ENCODE measurements at places on chromosomes 4 and X.

- no peak for DNase-seq
Observed at GRCh38 chr4:152776352-152776751, 3.2 kb downstream of the TIGD4 start.

- DNase-seq: no peak
Observed at GRCh38 chr4:9816285-9816684, 34.9 kb downstream of the DRD5 start.

DNA sequence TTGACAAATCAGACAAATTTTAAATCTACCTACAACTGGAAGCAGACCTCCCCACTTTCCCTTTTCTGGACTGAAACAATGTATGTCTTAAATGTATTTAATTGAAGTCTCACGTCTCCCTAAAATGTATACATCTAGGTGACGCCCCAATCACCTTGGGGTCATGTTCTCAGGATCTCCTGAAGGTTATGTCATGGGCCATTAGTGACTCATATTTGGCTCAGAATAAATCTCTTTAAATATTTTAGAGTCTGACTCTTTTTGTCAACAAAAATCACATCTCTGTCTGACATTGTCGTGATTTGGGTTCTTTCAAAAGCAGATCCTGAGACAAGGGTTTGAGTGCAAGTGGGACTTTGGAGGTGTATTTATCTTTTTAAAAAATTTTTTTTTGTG, 26.2 kb upstream of the BOD1L1 start:
- no peak for DNase-seq

- DNase-seq: no peak
Observed at GRCh38 chr4:159242427-159242826, 139.5 kb downstream of the RAPGEF2 start.

GRCh38 chr4:140693562-140693961, 62.6 kb downstream of the TBC1D9 start:
- no peak for DNase-seq

- no peak for DNase-seq
Observed at GRCh38 chr4:168325591-168325990, 7.0 kb upstream of the DDX60 start.

DNA sequence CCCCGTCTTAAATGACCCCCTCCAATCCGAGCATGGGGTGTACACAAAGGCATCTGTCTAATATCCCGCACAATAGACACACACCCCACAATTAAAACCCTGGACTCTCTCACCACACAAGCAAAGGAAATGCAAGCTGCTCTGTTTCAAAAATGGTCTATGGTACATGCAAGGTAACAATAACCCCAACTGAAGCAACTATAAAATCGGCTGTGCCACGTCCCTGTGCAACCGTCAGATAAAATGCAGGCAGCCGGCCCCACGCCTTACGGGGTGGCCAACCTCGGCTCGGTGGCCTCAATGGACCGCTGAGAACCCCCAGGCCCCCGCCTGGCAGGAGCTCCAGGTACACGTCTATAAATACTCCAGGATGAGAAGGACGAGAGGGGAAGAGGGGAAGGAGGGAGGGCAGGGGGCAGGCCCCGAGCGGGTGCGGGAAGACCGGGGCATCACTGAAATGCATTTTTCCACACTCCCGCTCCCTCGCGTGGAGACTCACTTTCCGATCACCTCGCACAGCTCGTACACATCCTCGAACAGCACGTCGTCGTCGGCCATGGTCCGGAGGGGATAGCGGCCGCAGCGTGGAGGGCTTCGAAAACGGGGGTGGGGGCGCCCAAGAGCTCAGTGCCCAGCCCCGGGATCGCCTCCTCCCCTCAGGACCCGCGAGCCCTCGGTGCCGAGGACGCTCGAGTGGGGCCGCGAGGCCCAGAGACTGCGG, 763 bp downstream of the CASK start:
- DNase-seq: peak; percentile 5

DNA sequence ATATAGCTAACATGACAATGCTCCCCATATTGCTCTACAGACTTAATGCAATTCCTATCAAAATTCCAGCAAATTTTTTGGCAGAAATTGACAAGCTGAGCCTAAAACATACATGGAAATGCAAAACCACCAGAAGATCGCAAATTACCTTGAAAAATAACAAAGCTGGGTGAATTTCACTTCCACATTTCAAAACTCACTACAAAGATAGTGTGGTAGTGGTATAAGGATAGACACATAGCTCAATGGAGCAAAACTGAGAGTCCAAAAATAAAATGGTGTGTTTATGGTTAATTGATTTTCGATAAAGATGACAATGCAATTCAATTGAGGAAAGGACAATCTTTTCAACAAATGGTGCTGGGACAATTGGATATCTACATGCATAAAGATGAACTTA, 65.8 kb downstream of the SLC9A7 start:
- DNase-seq: no peak

GRCh38 chrX:790783-791360, 160.3 kb downstream of the SHOX start:
- no peak for DNase-seq

DNA sequence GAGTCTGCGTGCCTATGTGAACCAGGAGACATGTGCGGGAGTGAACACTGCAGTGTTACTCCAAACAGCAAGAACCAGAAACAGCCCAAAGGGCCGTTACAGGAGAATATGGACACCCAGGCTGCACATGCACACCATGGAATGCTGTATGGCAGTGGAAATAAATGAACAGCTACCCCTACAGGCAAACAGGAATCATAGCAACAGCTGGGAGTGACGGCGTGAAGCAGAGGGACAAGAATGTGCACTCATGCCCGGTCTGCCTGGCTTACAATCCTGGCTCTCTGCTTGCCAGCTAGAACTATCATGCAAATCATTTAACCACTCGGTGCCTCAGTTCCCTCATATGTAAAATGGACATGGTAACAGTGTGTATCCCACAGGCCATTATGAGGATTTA, 16.6 kb downstream of the GPKOW start:
- DNase-seq: no peak

DNA sequence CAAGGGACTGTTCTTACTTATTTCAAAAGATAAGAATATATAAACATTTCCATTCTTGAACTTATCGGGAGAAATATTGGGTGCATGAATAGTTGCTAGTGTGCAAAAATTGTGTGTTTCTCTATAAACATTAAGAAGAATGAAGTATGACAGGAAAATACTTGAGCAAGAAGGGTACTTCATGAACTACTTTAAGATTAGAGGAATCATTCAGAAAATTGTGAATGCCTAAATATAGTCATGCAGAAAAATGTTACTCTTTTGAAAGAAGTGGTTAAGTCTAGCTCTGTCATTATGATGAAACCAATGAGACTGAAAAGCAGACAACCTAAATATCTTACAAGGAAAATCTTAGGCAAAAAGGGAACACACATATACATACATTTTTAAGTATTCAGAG, 207.8 kb upstream of the PCDH18 start:
- no peak for DNase-seq

DNA sequence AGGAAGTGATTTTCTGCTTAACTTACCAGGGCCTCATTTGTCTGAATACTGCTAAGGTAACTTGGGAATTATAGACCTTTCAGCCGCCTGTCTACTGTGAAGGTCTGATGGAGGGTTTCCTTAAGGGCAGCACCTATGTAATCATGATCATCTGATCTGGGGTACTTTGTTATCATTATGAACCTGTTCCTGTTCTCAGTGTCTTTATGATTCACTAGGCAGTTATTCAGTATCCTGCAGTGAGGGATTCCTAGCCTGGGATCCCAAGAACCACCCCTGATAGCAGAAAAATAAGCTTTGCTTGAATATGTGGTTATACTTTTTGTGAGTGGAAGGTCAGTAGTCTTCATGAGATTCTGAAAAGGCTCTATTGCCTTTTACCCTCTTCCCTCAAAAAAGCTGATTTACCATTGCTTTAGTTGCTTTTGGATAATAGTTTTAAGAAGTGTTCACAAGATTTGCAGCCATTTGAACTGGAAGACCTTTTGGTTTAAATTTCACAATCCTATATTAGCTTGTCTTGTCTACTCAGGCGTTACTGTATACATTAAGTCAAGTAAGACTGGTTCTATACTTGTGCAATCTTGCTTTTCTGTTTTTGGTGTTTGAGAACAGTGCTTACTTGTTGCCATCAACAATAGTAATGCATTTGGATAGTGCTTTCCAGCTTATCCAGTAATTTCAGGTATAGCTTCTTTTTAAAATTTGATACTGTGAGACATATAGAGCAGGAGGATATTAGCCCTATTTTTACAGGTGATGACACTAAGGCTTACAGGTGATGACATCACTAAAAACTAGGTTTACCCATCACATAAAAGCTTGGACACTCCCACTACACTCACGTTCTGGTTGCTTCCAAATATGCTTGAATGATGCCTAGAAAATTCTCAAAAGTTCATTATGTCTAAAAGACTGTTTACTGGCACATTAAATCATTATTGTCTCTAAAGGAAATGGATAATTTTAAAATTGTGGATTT, 60.0 kb downstream of the FHIP1A start:
- DNase-seq: no peak

DNA sequence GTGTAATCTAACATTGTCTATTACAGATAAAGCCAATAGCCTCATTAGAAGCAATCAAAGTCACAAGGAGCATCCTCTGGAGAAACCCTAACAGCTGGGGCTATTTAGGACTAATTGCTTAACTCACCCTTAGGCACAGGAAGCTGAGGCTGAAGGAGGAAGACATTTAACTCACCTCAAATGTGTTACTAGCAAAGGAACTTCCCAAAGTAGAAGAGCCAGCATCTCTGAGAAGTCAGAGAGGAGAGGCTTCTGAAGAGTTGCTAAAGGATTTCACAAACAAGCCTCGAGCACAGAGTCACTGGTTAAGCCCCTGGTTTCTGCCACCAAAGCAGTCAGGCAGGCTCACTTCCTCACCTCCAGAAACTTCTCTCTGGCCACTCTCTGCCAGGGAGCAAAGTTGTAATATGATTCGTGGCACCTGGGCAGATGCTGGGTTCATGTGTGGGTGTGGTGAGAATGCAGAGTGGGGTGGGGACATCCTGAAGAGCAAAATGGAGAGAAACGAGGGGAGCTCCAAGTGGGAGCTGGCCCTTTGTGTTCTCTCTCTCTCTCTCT, 201.3 kb downstream of the HS6ST2 start:
- no peak for DNase-seq

GRCh38 chr4:105092768-105093167, 53.9 kb upstream of the TET2 start:
- DNase-seq: no peak

DNA sequence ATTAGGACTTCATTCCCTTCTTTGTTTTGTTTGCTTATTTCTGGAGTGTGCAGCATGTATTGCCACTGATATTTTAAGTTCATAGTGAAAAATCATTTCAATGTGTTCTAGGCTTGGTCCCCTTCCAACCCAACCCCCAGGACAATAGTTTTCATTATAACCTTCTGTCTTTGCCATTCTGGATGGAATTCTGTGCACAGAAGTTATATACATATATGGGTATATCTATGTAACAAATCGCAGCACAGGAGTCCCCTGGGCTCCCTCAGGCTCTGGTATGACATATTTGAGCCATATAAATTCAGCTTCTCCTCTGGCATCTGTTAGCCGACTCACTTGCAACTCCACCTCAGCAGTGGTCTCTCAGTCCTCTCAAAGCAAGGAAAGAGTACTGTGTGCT, at the start of gene TNMD:
TNMD (plus strand) TSS at position 326 of the 400 bp plus-strand sequence. CDS start 83 bp downstream, outside the sequence.
- DNase-seq: no peak

DNA sequence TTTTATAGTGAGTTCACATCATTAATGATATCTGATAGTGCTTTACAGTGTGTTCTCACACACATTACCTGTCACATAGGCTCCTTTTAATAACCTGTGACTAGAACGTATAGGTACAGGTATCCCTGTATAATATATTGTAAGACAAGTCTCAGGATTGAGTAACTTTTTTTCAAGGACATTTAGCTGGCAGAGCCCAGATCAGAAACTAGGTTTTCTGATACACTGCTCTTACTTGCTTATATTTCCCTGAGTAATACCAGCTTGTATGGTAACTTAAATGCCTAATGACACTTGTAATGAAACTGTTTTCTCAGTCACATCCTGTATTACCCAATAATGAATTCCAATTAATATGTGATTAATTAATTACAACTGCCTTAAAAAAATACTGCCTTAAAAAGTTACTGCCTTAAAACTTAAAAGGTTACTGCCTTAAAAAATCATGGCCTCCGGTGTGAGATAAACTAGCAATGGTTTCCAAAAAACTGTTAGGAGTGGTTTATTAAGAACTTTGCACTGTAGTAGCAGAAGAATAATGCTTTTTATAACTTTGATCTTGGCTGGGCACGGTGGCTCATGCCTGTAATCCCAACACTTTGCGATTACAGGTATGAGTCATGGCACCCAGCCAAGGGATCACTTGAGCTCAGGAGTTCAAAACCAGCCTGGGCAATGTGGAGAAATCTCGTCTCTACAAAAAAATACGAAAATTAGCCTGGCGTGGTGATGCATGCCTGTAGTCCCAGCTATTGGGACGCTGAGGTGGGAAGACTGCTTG, 11.9 kb downstream of the COPS4 start:
- DNase-seq: no peak

DNA sequence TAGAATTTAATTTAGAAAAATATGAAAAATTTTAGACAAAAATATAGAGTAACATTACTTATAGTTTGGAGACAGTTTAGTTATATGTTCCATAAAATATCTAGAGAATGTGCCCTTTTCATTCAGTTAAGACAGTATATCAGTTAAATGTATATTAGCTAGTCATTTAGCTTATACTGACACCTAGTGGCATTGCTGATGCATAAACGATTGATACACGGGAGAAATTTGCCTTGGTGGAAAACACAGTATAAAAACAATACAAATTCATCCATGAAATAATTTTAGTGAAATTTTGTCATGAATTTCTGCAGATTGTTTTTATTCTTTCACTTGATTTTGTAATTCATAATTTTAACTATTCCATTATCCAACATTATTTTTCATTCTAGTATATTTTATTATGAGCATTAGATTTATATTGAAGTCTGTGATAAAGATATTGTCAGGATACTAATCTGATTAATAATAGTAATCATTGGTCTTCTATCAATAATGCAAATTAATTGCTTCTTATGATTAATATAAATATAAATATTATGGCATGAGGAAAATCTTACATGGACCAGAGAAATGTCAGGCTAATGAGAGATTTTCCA, 219.0 kb downstream of the TLL1 start:
- peak; percentile 8 for DNase-seq

DNA sequence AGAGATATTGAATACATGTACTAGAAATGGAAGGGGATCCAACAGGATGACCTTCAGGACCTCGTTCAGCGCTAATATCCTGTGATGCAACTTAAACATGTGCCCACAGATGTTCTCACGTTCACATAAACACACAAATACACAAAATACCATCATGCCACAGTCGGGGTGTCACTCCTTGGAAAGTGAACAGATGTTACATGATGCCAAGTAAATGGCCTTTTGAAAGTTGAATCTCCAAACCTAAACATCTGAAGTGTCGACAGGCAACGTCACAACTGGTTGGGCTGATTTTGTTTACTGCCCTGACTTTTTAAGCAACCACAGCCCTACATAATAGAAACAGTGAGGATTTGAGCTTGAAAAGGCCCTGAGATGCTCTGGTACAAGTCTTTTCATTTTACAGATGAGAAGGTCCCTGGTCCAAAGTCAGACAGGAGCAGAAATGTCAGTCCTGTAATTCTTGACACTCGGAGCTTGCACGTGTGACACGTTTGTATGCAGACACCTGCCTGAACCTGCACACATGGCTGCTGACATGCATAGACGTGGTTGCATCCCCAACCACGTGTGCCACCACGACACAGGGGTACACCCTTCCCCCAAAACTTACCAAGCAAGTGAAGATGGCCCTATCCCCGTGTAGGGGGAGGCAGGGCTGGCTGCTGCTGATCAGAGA, 23.5 kb upstream of the BCORL1 start:
- DNase-seq: no peak

GRCh38 chr4:151407466-151408379, 1.3 kb upstream of the FHIP1A start:
- DNase-seq: no peak

Data from NCI-H2171 (cell line).